Kidney (tissue), 22 donors: ENCODE measurements at places on chromosomes 2 and 18. TPM values are rescaled to one million over a fixed set of nuclear protein-coding genes. Genes with fewer than 3 reads are reported as not detected.

IL36RN gene
- not detected for total RNA-seq

VWC2L gene
- total RNA-seq = 0.09 TPM

GRCh38 chr2:121599963-121600651 is 49.2 kb downstream of the CLASP1 start:
- DNase-seq = no peak
- H3K27ac ChIP-seq = peak overlapping the region; percentile 11
- H3K4me1 ChIP-seq = peaks cover 9% of the 10 kb centered on the region
- no peaks in the 10 kb centered on the region for H3K36me3 ChIP-seq
- no peaks in the 10 kb centered on the region for H3K27me3 ChIP-seq
- H3K4me3 ChIP-seq = no peak overlapping the region

DNA sequence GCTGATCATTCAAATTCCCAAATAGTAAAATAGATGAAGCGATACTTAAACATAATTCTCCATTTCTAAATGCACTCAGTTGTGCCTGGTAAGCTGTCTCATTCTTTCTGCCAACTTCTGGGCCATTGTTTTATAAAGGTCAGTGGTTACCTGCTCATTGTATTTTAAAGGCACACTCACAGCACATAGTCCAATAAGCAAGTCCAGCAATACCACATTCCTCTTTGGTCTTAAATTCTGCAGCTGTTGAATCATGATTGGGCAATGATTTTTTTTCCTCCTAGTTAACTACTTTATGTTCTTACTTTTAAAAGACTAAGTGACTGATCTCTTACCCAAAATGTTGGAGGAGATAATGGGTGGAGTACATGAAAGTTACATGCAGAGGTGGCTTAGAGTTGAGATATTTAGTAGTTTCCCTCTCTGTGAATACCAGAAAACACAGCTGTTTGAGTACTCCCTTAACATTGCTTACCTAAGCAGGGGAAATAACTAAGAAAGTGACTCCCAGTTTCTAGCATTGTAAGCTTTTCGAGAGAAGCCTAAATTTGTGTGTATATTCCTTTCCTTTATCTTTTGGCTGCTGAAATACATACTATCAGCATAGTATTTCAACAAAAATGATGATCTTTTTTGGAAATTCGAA is 220.7 kb downstream of the CAMKMT start:
- no peaks in the 10 kb centered on the region for H3K36me3 ChIP-seq
- no peak overlapping the region for H3K4me3 ChIP-seq
- no peaks in the 10 kb centered on the region for H3K27me3 ChIP-seq
- H3K27ac ChIP-seq = no peak overlapping the region
- H3K4me1 ChIP-seq = no peaks in the 10 kb centered on the region
- DNase-seq = no peak

DNA sequence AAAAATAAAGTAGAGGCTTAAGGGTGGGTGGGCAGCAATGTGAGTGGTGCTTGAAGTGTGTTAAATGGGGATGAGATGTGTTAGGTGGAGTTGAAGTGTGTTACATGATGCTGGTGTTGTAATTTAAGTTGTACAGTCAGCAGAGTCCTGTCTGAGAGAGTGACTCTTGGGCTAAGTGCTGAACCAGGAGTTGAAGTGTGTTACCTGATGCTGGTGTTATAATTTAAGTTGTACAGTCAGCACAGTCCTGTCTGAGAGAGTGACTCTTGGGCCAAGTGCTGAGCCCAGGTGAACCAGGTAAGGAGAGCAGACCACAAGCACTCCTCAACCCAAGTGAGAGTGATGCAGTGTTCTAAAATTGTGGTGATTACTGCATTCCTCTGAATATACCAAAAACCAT is 40.6 kb downstream of the LCLAT1 start:
- peak; percentile 59 for DNase-seq
- no peak overlapping the region for H3K4me3 ChIP-seq
- H3K4me1 ChIP-seq = peaks cover 6% of the 10 kb centered on the region
- H3K27ac ChIP-seq = no peak overlapping the region

DNA sequence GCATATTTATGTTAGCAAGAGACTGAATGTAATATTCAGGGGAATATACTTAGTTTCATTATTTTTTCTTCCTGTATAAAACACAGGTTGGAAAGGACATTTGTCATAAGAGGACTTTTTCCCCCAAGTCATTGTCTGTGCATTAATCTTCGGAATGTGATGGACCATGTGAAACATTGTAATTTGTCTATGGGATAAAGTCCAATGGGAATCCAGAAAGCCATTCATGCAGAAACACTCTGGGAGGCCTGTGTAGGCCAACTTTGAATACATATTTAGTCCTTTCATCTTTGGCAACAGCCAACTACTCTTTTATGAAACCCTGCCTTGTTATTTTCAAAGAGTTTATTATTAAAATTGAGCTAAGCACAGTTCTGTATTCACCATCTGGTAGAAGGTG is 386.4 kb downstream of the PIK3C3 start:
- DNase-seq = no peak
- no peak overlapping the region for H3K4me3 ChIP-seq
- no peaks in the 10 kb centered on the region for H3K36me3 ChIP-seq
- H3K4me1 ChIP-seq = no peaks in the 10 kb centered on the region
- H3K27me3 ChIP-seq = no peaks in the 10 kb centered on the region

DNA sequence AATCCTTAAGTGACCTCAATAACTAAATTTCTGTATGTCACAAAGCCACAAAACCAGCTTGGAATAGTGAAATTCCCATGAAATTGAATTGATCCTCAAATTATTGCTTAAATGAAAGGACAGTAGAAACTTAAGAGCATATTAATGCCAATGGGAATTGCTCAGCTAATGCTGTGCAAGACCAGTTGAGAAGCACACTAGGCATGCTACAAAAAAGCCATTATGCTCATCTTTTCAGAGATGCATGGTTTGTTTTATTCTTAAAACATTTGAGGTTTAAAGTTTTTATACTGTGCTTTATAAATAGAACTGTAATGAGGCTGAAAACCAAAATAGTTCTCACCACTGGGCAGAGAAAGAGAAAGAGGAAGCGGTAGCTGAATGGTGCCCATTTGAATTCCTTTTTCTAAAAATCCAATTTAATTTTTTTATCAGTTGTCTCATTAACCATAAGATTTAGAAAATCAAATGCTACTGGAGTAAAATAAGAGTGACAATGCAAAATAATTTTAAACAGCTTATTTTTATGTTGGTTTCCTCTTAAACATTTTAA is 98.6 kb downstream of the LNPK start:
- DNase-seq = no peak
- no peaks in the 10 kb centered on the region for H3K36me3 ChIP-seq
- no peak overlapping the region for H3K4me3 ChIP-seq

DNA sequence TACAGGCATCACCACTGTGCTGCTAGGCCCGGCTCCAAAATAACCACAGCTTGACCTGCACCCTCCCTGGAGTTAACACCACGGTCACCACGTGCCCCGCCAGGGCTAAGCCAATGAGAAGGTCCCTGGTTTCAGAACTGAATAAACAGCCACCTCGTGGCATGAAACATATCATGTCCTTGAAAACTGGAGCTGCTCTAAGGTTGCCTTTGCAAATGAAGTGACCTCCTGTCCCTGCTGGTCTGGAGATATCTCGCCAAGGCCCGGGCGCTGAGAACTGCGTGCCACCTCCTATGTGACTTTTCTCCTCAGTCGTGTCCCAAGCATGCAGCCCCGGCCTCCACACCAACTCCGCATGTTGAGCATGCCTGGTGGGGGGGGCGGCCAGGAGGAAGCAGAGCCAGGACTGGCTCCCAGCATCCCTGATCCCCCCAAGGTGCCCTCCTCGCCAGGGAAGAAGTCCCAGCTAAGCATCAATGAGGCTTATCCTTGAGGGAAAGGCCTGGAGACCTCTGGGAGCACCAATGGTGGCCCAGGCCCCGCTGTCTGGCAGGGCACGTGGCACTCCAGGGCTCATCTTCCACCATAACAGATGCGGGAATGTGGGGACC is 16.3 kb upstream of the KCNG2 start:
- no peak for DNase-seq
- H3K4me3 ChIP-seq = no peak overlapping the region
- no peaks in the 10 kb centered on the region for H3K36me3 ChIP-seq
- H3K27ac ChIP-seq = no peak overlapping the region
- H3K4me1 ChIP-seq = no peaks in the 10 kb centered on the region

DNA sequence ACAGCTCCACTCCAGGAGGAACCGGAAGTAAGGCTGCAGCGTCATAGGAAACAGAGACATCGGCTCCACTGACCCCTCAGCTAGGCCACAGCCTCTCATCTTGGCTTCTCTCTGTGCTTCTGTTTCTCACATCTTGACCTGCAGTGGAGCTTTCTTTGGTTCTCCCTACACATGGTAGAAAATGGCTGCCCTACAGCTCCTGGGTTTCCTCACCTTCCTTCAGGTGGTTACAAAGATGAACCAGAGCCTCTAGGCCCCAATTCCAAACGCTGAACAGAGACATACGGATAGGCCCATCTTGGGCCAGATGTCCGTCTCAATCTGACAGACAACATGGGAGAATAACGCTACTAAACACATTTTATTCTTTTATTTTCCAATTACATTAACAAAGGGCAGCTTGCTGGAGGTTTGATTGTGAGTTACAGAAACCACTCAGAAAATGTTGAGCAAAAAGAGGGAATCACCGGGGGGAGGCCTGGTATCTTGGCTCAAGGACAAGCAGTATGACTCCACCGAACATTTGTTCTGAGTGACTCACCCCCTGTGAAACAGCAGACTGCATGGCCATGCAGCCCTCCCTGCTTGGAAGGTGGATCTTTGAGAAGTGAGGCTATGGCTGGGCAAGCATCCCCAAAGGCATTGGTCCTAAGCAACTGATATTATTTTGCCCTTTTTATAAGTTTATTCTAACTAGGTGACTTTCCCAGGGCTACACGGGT is 303.5 kb downstream of the CDCA7 start:
- no peak overlapping the region for H3K27ac ChIP-seq
- no peak for DNase-seq
- no peaks in the 10 kb centered on the region for H3K27me3 ChIP-seq
- H3K36me3 ChIP-seq = no peaks in the 10 kb centered on the region

DNA sequence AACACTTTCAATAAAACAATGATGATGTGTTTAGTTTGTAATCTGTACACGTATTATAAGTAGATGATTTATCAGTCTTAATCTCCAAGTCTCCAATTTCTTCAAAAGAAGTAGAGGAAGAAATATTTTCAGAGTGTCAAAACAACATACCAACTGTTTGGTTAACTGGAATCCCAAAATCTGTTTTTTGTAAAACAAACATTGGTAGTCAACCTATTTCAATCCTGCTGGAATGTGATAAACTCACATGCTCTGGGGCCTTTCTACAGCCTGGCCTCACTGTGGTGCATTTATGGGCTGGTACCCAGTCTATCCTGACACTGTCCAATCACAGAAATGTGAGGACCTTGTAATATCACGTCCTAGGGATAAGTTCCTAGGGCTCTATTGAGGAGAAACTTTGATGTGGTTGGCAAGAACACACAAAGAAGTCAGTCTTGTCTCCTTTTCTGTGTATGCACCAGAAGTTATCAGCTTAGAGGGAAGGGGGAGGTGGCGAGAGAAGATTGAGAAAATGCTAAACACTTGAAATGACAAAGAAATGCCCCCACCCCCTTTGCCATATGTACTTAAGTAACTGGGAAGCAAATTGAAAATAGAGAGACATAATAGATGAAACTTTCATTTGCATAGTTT is 47.2 kb downstream of the PRKRA start:
- H3K36me3 ChIP-seq = no peaks in the 10 kb centered on the region
- no peaks in the 10 kb centered on the region for H3K4me1 ChIP-seq
- no peak overlapping the region for H3K27ac ChIP-seq
- no peak for DNase-seq
